Omental fat pad (tissue), 4 donors: ENCODE measurements at places on chromosomes 6 and 20. TPM values are rescaled to one million over a fixed set of nuclear protein-coding genes. Genes with fewer than 3 reads are reported as not detected.

GRCh38 chr20:8221887-8222419 lies 89.9 kb downstream of the PLCB1 start:
- no peak for DNase-seq

Gene ELOVL2
- total RNA-seq, result 0.46 TPM

DNA sequence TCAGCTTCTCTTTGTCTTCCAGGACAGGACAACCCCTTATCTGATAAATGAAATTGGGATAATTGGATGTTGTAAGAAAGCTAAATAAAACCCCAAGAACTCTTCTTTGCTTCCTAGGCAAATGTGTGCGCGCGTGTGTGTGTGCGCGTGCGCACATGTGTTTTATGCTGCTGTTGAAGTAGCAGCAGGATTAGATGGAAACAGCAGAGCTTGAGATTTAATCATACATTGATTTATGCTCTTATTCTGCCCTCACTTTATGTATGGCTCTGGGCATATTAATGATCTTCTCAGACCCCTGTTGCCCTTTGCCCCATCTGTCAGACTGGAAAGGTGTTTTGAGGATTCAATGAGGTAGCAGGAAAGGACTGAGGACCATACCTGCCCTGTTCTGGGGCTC lies 324.0 kb upstream of the MAP3K7 start:
- no peak for DNase-seq

DNA sequence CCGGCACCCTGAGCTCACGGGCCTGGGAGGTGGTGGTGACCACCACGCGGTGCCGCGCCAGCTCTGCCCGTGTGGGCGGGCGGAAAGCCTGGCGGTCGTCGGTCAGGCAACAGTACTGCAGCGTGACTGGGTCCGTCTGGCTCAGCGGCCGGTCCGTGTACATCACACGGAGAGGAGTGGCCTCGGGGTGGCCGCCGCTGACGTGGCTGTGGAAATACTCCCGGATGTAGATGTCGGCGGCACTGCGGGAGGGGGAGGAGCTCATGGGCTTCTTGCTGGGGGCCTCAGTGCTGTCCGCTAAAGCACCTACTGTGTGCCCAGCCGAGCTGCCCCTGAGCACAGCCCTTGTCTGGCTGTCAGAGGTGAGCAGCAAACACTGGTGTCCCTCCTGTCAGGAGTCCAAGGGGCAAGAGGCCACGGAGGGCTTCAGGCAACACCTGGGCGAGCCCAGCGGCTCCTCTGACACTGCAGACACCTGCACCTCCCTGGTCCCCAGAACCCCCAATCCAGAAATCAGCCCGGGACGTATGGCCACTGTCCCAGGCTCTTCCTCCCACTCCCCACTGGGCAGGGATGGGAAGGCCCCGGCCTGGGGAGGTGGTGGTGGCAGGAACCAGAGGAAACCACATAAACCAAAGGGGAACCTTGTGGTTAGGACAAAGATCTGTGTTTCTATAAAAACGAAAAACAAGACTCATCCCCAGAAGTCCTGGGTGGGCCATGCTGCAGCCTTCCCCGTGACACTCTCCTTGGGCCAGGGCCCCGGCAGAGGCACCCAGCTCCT lies 6.5 kb downstream of the HELZ2 start:
- DNase-seq, result no peak

- DNase-seq, result no peak
These were observed at the start of gene ECI2 for GRCh38 chr6:4134841-4135664. ECI2 (minus strand) TSS chr6:4135575; CDS start chr6:4135560, 15 bp downstream.

DNA sequence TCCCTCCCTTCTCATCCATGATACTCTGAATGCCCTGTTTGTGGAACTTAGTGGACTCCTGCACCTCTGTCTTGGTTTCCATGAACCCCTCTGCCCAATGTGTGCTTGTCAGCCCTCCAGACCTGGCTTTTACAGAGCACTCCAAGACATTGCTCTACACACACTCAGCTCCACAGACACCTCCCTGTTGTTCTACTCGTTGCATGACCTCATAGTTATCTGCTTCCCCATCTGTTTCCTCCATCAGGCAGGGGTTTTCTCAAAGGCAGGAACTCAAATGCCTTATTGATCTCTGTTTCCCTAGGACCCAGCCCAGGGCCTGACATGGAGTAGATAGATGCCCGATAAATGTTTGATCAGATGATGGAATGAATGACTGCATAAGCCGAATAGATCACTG lies 13.3 kb downstream of the PLCG1 start:
- no peak for DNase-seq

GRCh38 chr6:44624936-44625573 lies 237.5 kb downstream of the CDC5L start:
- no peak for DNase-seq

DNA sequence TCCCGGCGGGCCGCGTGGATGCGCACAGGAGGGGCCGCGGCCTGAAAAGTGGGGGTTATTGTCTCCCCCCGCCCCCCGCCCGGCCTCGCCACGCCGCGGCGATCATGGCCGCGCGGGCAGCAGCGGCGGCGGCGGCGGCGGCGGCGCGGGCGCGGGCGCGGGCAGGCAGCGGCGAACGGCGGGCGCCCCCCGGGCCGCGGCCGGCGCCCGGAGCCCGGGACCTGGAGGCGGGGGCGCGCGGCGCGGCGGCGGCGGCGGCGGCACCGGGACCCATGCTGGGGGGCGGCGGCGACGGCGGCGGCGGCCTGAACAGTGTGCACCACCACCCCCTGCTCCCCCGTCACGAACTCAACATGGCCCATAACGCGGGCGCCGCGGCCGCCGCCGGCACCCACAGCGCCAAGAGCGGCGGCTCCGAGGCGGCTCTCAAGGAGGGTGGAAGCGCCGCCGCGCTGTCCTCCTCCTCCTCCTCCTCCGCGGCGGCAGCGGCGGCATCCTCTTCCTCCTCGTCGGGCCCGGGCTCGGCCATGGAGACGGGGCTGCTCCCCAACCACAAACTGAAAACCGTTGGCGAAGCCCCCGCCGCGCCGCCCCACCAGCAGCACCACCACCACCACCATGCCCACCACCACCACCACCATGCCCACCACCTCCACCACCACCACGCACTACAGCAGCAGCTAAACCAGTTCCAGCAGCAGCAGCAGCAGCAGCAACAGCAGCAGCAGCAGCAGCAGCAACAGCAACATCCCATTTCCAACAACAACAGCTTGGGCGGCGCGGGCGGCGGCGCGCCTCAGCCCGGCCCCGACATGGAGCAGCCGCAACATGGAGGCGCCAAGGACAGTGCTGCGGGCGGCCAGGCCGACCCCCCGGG lies 637 bp downstream of the ARID1B start:
- DNase-seq, result no peak

Gene PLA2G7
- 24.4 TPM for total RNA-seq

Gene GNL1
- total RNA-seq, result 50.6 TPM

- no peak for DNase-seq
These were observed 12.1 kb upstream of the CNKSR3 start for GRCh38 chr6:154522576-154522975.

Gene POU5F1
- total RNA-seq, result 1.3 TPM

GRCh38 chr20:41300383-41300782 lies 17.1 kb downstream of the ZHX3 start:
- no peak for DNase-seq

DNA sequence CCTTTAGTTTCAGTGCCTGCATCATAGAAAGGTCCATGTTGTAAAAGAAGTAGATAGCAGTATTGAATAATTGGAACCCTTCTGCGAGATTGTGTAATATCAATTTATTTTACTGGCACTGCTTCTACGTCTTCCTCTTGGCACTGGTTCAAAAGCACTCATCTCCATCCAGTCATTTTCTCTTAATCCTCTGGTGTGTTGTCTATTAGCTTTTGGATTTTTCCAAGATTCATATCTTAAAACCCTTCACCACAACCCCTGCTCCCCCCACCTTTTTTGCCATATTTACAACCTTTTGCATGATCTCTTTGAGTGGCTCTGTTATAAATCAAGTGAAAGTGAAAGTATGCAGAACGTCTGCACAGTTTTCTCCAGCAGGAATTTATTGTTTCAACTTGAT lies 76.6 kb upstream of the HSF2 start:
- no peak for DNase-seq

Gene PHACTR1
- total RNA-seq, result 16.7 TPM

Gene LGSN
- total RNA-seq, result not detected

DNA sequence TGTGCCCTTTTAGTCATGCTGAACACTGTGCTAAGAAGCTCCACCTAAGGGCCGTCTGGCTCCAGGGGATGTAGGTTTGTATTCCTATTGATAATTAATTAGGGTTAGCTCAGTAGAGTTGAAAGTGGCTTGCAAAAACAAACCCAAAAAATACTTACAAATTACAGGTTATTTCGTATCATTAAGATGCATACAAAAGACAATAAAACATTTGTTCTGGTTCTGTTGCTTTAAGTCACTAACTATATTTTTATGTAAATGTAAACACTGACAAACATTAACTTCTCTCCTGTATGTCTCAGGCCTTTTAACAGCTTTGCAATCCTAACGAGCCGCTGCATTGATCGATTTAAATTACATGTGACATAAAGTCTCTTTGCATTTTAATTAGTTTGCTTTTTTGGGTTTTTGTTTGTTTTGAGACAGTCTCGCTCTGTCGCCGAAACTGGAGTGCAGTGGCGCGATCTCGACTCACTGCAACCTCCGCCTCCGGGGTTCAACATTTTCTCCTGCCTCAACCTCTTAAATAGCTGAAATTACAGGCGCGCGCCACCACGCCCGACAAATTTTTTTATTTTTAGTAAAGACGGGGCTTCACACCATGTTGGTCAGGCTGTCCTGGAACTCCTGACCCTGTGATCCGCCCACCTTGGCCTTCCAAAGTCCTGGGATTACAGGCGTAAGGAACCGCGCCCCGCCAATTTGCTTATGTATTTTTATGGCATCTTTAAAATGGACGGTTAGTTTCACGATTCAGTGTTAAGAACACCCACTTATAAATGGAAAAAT lies 110.9 kb downstream of the HFE start:
- DNase-seq, result no peak

GRCh38 chr6:134654751-134655150 lies 295.1 kb downstream of the ALDH8A1 start:
- DNase-seq, result no peak

DNA sequence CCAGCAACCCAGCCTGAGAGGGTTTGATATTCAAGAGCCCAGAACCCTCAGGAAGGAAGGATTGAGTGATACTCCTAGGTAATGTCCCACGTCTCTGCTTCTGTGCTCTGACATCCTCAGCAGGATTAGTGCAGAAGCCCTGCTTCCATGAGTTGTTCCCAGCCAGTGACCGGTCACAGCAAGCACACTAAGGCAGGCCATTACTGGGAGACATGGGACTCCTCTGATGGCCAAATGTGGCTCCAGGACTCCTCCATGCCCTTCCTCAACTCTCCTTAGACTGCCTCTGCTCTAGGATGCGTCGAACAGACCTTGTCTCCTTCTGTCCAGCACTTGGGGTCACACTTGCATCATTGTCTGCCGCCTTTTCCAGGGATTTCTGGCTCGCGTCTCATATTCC lies 7.6 kb downstream of the HLA-A start:
- DNase-seq, result no peak

DNA sequence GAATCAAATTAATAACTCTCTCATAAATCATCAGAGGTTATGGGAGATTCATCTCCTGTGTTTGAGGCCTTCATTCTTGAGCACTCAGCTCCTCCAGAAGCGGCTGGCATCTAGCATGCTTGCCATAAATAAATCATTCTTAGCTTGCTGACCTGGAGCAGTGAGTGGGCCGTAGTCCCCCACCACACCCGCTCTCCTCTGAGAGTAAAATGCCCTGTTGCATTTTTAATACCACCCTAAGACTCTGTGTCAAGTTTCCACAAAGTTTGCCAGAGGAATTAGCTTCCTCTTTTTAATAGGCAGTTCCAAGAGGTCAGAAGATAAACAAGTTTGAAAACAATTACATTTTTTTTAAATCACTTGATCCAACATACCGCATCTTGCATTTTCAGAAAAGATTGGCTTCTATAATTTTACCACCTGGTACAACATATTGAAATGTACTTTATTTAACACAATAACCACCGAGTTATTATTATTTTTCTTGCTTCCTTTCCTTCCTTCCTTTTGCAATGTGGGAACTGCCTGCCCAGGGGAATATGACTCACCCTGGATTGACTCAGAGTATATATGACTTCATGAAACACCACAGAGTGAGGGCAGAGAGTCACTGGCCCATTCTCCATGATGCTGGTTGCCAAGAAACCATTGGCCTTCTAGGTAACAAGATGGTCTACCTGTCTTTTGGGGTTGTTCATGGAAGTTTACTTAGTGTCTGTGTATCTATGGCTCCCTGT lies 29.4 kb upstream of the CLIC5 start:
- peak; percentile 51 for DNase-seq

DNA sequence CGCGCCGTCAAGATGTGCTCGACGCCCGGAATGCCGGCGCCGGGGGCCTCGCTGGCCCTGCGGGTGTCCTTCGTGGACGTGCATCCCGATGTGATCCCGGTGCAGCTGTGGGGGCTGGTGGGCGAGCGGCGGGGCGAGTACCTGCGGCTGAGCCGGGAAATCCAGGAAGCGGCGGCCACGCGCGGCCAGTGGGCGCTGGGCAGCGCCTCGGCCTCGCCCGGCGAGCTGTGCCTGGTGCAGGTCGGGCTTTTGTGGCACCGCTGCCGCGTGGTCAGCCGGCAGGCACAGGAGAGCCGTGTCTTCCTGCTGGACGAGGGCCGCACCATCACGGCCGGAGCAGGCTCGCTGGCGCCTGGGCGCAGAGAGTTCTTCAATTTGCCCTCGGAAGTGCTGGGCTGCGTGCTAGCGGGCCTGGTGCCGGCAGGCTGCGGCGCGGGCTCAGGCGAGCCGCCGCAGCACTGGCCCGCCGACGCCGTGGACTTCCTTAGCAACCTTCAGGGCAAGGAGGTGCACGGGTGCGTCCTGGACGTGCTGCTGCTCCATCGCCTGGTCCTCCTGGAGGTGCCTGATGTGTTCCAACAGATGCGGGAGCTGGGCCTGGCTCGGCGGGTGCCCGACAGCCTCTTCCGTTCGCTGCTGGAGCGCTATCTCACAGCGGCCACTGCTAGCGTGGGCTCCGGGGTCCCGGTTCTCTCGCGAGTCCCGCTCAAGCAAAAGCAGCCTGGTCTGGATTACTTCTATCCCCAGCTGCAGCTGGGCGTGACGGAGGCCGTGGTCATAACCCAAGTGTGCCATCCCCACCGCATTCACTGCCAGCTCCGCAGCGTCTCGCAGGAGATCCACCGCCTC lies 656 bp downstream of the TDRD6 start:
- no peak for DNase-seq

DNA sequence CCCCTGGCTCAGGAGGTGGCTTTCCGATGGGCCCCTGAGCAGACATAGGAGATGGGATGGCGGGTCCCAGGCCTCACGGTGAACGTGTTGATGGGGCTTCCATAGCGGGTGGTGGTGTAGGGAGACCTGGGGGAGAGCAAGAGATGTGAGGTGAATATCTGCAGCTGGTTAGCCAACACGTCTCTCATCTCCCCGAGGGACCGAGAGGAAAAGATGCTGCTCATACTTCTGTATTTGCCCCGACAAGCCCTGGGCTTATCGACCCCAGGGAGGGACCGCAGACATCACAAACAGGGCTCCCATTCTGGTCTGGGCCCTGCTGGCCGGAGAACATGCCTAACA lies 38.7 kb downstream of the C6orf132 start:
- no peak for DNase-seq
